ENCODE measurements at places on chromosomes 4 and X. TPM values are rescaled to one million over a fixed set of nuclear protein-coding genes. Genes with fewer than 3 reads are reported as not detected.

MAGEA11 gene
- not detected for polyA plus RNA-seq

MAGED4 gene
- polyA plus RNA-seq, result 1.1 TPM

GAGE1 gene
- not detected for polyA plus RNA-seq

MORF4L2 gene
- 60.3 TPM for polyA plus RNA-seq
